ENCODE measurements at places on chromosomes 1 and 21.
A peak's percentile ranks its signal among the peaks of the same experiment; 100 is the strongest.

DNA sequence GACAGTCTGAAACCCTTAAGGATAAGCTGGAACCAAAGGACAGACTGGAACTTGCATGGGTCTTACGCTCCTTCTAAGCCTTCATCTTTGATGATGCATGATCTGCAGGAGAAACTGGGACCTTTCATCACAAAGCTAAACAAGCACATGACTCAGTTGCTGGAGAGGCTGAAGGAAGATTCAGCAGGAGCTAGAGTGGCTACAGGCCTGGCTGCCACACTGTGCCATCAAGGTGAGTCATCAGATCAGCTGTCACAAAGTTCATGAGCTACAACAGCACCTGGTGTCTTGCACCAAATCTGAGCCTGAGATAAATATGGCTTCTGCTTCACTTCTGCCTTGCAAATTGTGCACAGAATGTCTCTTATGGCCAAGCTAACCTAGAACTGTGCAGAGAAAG, 95.5 kb upstream of the MARK1 start:
- H3K4me3 ChIP-seq: no peak overlapping the region
- no peaks in the 10 kb centered on the region for H3K27me3 ChIP-seq
- H3K36me3 ChIP-seq: no peaks in the 10 kb centered on the region
- H3K27ac ChIP-seq: no peak overlapping the region
- DNase-seq: no peak
- no peaks in the 10 kb centered on the region for H3K4me1 ChIP-seq

DNA sequence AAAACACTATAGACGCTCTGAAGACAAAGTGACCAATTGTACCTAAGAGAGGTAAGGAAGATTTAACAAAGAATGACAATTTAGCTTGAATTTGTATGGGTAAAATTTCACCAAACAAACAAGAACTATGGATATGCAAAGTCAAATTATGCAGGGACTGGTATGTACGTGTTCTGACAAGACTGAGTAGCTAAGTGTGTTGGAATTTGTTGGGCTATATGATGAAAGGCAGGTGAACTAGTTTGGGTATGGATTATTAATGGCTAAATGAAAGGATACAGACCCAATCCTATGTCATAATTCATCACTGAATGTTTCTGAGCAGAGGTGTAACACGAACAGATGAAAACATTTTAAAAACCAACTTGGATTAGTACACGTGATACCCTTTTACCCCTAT, 7.6 kb downstream of the DNTTIP2 start:
- no peak overlapping the region for H3K4me3 ChIP-seq
- H3K4me1 ChIP-seq: peaks cover 2% of the 10 kb centered on the region
- no peaks in the 10 kb centered on the region for H3K27me3 ChIP-seq
- no peak overlapping the region for H3K27ac ChIP-seq
- H3K36me3 ChIP-seq: peaks cover 13% of the 10 kb centered on the region

DNA sequence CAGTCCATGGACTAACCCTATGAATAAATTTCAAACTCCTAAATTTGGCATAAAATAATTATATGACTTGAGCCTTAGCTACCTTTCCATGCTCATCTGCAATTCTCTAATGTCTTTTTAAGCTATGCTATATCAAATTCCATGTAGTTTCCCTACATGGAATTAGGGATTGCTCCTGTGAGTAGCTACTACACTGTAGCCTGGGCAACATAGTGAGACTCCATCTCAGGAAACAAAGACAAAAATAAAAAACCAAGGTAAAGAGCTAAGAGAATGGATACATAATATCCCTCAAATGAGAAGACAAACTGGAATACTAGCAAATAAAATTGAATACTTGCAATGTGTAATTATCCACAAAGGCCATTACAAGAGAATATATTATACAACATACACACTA, 37.5 kb downstream of the ATP1B1 start:
- H3K27me3 ChIP-seq: no peaks in the 10 kb centered on the region
- DNase-seq: no peak
- H3K4me3 ChIP-seq: no peak overlapping the region
- H3K4me1 ChIP-seq: no peaks in the 10 kb centered on the region
- H3K36me3 ChIP-seq: no peaks in the 10 kb centered on the region

DNA sequence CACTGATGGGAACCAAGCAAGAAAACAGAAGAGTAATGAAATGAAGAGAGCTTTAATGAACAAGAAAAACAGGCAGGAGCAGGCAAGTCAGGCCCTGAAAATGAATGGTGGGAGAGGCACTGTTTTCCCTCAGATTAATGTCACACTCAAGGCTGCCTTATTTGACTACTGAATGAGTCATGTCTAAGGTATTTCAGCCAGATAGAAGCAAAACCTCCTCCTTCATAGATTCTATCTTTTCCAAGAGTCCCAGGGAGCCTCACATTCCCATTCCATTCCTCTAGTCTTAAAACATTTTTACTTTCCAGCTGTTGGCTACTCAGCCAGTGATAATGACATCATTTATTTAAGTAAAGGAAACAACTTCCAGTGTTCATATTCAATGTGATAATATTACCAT, 228.4 kb upstream of the NRIP1 start:
- DNase-seq: peak; percentile 98
- H3K27ac ChIP-seq: no peak overlapping the region
- no peaks in the 10 kb centered on the region for H3K36me3 ChIP-seq
- H3K27me3 ChIP-seq: no peaks in the 10 kb centered on the region
- H3K4me1 ChIP-seq: no peaks in the 10 kb centered on the region
- H3K4me3 ChIP-seq: no peak overlapping the region

DNA sequence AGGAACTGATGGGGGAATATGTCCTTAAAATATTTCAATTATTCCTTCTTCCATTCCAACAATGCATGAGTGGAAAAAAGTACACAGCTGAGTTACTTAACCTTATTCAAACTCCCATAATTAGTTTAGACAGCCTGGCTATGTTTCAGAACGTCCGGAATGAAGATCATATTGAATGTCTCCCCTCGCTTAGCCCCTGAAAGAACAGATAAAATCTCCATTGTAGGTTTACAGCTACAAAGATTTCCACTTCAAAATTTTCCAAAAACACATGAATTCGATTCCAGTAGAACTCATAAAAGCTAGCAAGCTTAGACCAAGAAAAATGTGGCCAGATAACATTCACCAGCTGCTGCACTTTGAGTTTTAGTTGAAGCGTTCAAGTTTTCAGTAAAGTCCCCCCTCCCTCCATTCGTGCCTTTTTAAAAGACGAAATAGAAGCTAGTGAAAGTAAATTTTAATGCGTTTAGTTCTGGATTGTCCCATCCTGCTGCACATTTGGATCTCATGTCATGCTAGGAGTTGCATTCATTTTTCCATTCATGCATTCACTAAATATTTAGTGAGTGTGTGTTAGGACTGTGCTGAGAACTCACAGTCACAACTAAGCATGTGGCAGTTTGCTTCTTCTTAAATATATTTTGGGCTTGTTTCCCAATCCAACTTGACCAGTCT, 29.4 kb upstream of the SSX2IP start:
- H3K27me3 ChIP-seq: no peaks in the 10 kb centered on the region
- no peak overlapping the region for H3K27ac ChIP-seq
- H3K4me1 ChIP-seq: peaks cover 3% of the 10 kb centered on the region
- no peaks in the 10 kb centered on the region for H3K36me3 ChIP-seq
- DNase-seq: no peak

GRCh38 chr1:40877698-40878097, 15.5 kb upstream of the CITED4 start:
- no peaks in the 10 kb centered on the region for H3K27me3 ChIP-seq
- DNase-seq: peak; percentile 49
- H3K4me1 ChIP-seq: peaks cover 2% of the 10 kb centered on the region

DNA sequence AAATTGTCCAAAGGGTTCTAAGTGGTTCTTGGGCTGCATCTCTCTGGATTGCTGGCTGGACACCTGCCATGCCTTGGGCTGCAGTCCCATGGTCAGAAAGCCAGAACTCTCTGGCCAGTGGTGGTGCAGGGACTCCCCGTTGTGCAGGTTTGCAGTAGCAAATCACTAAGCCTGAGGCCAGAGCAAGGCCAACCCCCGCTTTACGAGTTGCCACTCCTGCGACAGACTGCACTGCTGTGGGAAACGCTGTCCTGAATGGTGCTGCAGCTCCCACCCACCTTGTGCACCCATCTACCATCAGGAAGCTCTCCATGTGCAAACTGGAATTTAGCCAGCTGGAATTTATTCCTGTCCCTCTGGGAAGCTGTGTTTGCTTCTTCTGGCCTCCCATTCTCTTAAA, 45.7 kb downstream of the LHX4 start:
- no peaks in the 10 kb centered on the region for H3K36me3 ChIP-seq
- H3K4me3 ChIP-seq: no peak overlapping the region
- no peak overlapping the region for H3K27ac ChIP-seq
- no peaks in the 10 kb centered on the region for H3K4me1 ChIP-seq
- H3K27me3 ChIP-seq: no peaks in the 10 kb centered on the region

- peak; percentile 68 for DNase-seq
- H3K27me3 ChIP-seq: no peaks in the 10 kb centered on the region
- H3K4me3 ChIP-seq: no peak overlapping the region
- H3K4me1 ChIP-seq: peaks cover 7% of the 10 kb centered on the region
Measured at GRCh38 chr1:161914595-161914994, 109.1 kb downstream of the OLFML2B start.

DNA sequence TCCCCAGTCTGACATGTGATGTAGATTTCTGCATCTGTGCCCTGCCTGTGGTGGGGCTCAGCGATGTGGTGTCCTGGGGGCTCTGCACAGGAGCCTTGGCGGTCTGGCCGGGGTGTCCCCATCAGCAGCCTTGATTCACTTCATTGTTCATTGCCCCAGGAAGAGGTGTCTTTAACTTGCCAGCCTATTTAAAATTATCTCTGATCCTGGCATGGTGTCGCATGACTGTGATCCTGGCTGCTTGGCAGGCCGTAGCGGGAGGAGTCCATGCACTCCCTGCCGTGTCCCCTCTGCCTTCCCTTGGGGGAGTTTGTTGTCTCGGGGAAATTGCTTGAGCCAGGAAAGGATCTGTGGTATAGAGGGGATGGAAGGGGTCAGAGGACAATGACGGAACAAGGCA, 59.9 kb downstream of the TRIM11 start:
- H3K27me3 ChIP-seq: no peaks in the 10 kb centered on the region
- no peak overlapping the region for H3K4me3 ChIP-seq
- no peaks in the 10 kb centered on the region for H3K36me3 ChIP-seq

DNA sequence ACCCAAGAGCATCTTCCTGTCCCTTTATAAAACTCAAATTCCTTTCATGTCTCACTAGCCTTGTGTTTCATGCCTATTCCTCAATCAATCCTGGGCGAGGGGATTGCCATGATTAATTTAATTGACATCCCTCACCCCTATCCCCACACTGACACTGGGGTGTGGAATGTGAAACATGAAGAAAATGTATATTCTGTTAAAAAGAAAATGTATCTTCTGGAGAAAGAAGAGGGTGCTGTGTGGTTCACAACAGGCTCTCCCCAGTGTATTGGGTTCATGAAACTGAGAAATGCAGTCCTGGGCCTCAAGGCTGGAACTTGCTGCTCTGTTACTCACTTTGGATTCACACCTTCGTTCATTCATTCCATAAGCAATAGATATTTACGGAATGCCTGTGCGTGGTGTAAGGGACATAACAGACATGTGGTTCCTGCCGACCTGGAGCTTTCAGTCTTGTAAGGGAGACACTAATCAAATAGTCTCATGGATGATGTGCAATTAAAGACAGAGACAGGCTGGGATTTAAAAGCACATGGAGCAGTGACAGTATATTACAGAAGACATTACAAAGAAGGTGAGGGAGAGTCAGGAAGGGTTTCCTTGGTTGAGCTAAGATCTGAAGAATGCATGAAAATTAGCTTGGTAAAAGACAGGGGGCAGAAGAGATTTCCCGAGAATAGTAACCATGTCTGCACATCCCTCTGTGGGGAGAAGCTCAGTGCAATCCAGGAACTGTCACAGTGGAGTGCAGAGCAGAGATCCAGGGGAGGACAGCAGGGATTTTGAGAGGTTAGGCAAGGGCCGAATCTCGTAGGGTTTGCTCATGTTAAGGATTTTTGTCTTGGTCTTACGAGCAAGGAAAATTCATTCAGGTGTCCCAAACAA, 32.1 kb downstream of the SERTAD4 start:
- peaks cover 4% of the 10 kb centered on the region for H3K4me1 ChIP-seq
- H3K27me3 ChIP-seq: no peaks in the 10 kb centered on the region
- no peak overlapping the region for H3K27ac ChIP-seq
- no peak overlapping the region for H3K4me3 ChIP-seq
- no peaks in the 10 kb centered on the region for H3K36me3 ChIP-seq
- peak; percentile 76 for DNase-seq

DNA sequence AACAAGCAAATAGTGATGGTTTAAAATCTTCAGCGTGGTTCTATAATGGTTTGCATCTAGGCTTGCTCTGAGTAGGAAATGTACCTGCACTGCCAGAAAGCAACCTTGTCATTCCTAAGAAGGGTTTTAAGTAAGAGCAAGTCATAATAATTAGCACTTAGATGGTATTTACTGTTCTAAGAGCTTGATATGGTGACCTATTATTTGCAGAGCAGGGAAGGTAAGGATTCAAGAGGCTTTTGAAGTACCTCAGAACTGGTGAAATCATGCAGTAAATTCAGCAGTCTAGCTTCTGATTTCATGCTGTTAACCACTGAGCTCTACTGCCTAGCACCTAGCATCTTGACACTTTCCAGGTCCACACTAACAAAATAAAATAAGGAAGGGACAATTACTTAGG, 23.7 kb downstream of the ATP1A1 start:
- H3K27me3 ChIP-seq: no peaks in the 10 kb centered on the region
- H3K4me3 ChIP-seq: no peak overlapping the region
- no peak overlapping the region for H3K27ac ChIP-seq
- no peaks in the 10 kb centered on the region for H3K4me1 ChIP-seq

GRCh38 chr1:225766967-225767633, 10.5 kb upstream of the SRP9 start:
- no peak for DNase-seq
- H3K27me3 ChIP-seq: no peaks in the 10 kb centered on the region
- H3K4me1 ChIP-seq: peaks cover 22% of the 10 kb centered on the region
- H3K27ac ChIP-seq: no peak overlapping the region

- H3K36me3 ChIP-seq: peaks cover 1% of the 10 kb centered on the region
- no peaks in the 10 kb centered on the region for H3K27me3 ChIP-seq
- DNase-seq: no peak
- H3K4me1 ChIP-seq: no peaks in the 10 kb centered on the region
- no peak overlapping the region for H3K4me3 ChIP-seq
Measured at GRCh38 chr1:111707906-111708305, 31.3 kb downstream of the INKA2 start.

DNA sequence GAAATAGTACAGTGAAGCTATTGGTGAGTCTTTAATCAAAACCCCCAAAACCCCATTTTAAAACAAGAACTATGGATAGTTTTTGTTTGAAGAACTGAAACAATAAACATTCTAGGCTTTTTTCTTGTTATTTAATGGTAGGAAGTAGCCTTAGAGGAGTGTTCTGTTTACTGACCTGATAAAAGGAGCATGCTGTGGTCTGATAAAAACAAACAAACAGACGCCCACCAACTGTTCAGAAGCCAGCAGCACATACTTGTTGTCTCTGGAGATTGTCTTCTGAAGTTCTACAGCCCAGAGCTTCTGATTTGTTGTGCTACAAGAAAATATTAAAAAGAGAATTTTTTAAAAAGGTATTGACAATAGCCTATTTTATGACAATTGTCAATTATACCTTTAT, 54.1 kb upstream of the CFAP298 start:
- no peak overlapping the region for H3K27ac ChIP-seq
- DNase-seq: peak; percentile 87
- H3K27me3 ChIP-seq: no peaks in the 10 kb centered on the region
- no peaks in the 10 kb centered on the region for H3K4me1 ChIP-seq

- H3K27me3 ChIP-seq: no peaks in the 10 kb centered on the region
- no peaks in the 10 kb centered on the region for H3K36me3 ChIP-seq
- no peaks in the 10 kb centered on the region for H3K4me1 ChIP-seq
- no peak for DNase-seq
- no peak overlapping the region for H3K4me3 ChIP-seq
Measured at GRCh38 chr1:198205016-198205684, 48.4 kb downstream of the NEK7 start.

Measured in mesendoderm (in vitro differentiated cells).